ENCODE measurements at places on chromosomes 4 and X.

DNA sequence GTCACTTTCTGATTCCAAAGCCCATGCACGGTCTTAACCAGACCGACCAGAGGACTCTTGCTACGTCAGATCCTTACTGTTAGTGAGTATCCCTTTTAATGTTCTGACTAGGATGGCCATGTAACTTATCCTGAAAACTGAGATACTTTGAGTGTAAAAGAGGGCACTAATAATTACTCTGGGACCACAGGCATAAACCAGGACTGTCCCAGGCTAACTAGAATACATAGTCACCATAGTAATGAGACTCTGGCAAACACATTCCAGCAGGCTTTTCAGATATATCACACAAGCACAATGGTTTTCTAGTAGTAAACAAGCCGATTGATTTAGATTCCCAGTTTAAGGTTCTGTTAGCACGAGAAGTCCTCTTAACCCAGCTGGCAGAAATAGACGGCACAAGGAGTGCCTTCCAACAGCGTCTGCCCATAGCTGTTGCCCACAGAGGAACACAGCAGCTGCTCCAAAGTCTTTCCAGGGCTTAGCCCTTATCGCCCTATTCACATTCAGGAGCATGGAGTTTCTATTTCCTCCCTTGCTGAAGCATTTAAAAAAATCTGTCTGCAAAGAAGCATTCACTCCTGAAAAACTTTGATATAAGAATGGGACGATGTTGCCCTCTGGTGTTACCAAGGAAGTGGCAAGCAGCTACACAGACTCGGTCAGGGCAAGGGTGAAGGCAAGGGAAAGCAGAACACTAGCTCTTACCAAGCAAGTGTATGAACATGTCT lies 92.4 kb downstream of the CXCL13 start:
- no peak for DNase-seq

GRCh38 chr4:140968371-140968770 lies 164.9 kb downstream of the RNF150 start:
- DNase-seq = no peak

GRCh38 chr4:11053601-11054220 lies 369.1 kb upstream of the CLNK start:
- no peak for DNase-seq

DNA sequence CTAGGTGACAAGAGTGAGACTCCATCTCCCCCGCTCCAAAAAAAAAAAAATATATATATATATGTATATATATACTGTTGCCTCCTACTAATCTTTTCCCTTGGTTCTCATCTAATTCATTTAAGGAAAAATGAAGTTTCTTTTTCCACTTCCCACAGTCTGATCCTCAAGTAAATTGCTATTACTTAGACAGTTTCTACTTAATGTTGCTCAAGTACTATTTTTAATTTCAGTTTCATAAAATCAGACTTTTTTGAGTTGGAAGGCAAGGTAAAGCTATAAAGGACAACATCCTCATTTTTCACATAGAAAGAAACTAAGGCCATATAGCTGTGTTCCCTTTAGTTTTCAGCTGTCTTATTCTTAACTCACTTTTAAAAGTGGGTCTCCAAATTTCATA lies 5.8 kb downstream of the RXFP1 start:
- no peak for DNase-seq

DNA sequence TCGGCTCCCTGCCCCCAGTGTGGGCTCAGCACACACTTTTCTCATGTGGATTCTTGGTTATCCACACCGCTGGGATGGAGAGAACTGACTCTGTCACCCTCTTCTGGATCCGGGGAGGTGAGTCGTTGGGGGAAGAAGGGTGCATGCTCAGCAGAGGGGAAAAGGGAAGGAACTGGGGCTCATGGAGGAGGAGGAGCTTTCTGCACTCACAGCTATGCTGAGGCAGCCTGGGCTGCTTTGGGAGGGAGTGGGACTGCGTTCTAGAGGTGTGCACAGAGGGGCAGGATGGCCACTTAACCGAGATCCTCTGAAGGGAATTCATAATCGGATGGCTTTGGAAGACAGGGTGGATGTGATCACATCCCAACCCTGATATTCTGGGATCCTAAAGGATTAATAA lies 51.6 kb downstream of the RTL5 start:
- DNase-seq = no peak

- no peak for DNase-seq
These were observed 55.7 kb downstream of the ANTXR2 start for GRCh38 chr4:80017125-80017854.

DNA sequence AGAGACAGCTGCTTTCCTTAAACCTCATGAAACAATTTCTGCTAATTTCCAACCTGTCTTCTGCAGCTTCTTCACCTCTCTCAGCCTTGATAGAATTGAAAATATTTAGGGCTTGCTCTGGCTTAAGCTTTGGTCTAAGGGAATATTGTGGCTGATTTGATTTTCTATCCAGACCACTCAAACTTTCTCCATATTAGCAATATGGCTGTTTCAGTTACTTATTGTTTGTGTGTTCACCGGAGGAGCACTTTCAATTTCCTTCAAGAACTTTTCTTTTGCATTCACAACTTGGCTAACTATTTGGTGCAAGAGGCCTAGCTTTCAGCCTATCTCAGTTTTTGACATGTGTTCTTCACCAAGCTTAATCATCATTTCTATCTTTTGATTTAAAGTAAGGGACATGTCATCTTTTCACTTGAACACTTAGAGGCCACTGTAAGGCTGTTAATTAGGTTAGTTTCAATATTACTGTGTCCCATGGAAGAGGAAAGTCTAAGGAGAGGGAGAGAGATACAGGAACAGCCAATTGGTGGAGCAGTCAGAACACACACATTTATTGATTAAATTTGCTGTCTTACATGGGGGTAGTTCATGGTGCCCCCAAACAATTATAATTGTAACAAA lies 213.2 kb downstream of the RASL11B start:
- no peak for DNase-seq

DNA sequence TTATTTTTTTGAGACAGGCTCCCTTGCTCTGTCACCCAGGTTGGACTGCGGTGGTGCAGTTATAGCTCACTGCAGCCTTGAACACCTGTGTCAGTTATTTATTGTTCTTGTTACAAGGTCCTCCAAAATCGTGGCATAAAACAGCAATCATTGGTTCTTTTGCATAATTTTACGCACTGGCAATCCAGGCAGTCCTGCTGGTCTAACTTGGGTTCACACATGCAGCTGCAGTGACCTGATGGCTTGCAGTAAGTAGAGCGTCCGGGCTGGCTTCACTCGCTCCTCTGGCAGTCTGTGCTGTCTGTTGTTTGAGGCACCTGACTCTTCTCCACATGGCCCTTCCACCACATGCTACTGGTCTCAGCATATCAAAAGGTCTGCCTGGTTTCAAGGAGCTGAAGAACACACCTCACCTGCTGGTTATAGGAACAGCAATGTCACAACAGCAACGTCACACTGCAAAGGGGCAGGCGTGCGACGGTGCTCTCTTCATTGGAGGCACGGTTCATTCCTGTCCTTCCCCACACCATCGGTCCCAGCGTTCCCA lies 894.6 kb downstream of the TRIML1 start:
- no peak for DNase-seq

- DNase-seq = no peak
These were observed 35.4 kb downstream of the CEP44 start for GRCh38 chr4:174318829-174319764.

DNA sequence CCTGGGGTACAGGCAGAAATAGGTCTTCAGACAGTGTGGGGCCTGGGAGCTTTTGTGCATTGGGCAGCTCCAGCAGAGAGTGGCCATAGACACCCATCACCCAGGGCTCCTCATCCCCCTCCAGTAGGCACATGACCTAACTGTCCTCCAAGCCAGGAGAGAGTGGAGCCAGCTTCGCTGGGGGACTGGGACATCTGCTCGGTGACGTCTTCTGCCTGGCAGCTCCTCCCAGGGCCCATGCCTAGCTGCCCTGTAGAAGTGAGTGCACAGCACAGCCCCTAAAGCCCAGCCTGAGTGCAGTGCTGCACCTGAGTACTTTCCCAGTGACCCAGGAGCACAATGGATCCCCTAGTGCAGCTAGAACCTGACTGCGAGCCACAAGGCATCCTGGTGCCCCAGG lies 279.7 kb upstream of the SLC7A11 start:
- DNase-seq = no peak
